Kidney glomerular epithelial cell (primary cell): ENCODE measurements at places on chromosomes 5 and 9.

GRCh38 chr9:136531904-136532798, 13.7 kb downstream of the NOTCH1 start:
- no peak for DNase-seq

- DNase-seq = no peak
Measured at GRCh38 chr5:150266871-150267291, 22.7 kb downstream of the CAMK2A start.

DNA sequence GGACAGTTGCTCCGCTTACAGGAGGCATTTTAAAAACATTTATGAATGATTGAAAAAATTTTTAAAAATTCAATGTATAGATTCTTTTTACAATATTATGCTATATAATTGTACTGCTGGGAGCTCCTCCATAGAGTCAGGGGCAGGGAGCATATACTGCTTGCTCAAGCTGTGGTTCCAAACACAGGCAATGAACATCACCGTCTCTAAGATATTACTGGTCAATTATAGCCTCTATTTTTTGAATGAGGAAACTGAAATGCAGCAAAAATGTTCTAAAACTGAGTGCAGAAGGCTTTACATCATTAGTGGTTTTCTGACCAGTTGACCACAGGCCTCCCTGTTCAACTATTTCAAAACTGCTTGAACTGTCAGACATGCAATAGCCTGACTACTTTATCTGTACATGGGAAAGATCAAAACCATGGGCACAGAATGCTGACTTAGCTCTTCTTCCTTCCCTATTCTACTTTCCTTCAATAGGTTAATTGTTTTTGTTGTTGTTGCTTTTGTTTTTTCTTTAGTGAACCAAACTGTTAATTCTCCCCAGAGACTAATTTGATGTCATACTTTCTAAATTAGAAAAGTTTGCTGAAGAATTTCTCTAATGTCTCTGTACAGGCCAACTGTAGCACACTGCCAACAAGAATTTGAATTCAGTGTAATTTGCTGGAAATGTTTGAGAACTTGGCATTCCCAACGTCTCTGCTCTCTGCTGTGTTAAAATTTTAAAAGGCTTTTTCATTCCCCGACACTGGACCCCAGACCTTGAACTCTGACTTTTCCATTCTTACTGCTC, 107.6 kb upstream of the MPDZ start:
- peak; percentile 26 for DNase-seq

GRCh38 chr5:55324815-55325418, 17.1 kb downstream of the MTREX start:
- peak; percentile 43 for DNase-seq

GRCh38 chr9:7320139-7320538, 479.4 kb downstream of the DMAC1 start:
- peak; percentile 69 for DNase-seq
